Natural killer cell (primary cell): ENCODE measurements at places on chromosomes 5 and 9. TPM values are rescaled to one million over a fixed set of nuclear protein-coding genes. Genes with fewer than 3 reads are reported as not detected.

RFESD gene
- 0.96 TPM for total RNA-seq

HBEGF gene
- total RNA-seq = 7.8 TPM

SHC3 gene
- total RNA-seq = 0.09 TPM

AIF1L gene
- total RNA-seq = not detected

KLHL9 gene
- 13.6 TPM for total RNA-seq

PCDHB16 gene
- total RNA-seq = not detected

TTC39B gene
- 65.1 TPM for total RNA-seq

PCDHB6 gene
- not detected for total RNA-seq

FOXI1 gene
- total RNA-seq = not detected

CDKN2B gene
- total RNA-seq = 0.30 TPM

DNA sequence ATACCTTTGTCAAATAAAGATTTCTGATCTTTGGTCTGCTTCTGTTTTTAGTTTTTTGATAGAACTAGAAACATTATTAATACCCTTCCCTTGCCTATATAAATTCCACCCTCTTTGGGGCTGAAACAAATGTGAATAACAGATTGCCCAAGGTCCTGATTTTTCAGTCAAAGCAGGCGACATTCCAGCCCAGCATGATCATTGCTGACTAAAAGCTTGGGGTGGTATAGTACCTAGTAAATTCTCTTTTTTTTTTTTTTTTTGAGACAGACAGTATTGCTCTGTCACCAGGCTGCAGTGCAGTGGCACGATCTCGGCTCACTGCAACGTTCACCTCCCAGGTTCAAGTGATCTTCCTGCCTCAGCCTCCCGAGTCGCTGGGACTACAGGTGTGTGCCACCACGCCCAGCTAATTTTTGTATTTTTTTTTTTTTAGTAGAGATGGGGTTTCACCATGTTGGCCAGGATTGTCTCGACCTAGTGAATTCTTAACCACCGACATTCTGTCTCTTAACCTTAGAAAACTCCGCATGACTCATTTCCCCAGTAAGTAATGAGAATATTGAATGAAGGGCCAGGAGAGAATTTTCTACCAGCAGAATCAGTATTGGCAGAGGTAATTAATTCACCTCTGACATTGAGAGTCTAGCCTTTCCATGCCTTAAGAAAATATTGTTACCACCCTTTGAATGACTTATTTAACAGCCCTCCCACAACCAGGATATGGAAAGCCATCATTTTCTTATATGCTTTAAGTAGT, 226.4 kb downstream of the GNA14 start:
- DNase-seq = no peak
- no peaks in the 10 kb centered on the region for H3K36me3 ChIP-seq
- H3K4me3 ChIP-seq = no peak overlapping the region
- no peaks in the 10 kb centered on the region for H3K4me1 ChIP-seq
- no peaks in the 10 kb centered on the region for H3K27me3 ChIP-seq
- no peak overlapping the region for H3K27ac ChIP-seq

DNA sequence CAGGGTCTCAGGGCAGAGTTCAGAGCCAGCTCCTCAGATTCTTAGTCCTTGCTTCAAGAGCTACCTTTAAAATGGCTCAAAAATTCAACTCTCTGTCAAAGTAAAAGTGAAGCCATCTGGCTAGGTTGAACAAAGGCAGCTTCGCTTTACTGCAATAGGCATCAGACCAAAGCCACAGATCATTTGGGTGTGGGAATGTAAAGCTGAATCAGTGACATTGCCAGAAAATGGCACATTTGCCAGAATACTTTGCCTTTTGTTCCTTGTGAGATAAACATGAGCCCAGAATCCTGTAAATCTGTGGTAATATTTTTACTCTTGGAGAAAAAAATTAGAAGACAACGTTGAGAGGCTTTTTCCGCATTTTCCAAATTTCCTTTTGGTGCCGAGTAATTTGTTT, 210.5 kb downstream of the PALM2AKAP2 start:
- H3K4me3 ChIP-seq = no peak overlapping the region
- no peaks in the 10 kb centered on the region for H3K36me3 ChIP-seq
- no peaks in the 10 kb centered on the region for H3K4me1 ChIP-seq
- no peak for DNase-seq
- no peak overlapping the region for H3K27ac ChIP-seq

- H3K27ac ChIP-seq = no peak overlapping the region
- H3K4me1 ChIP-seq = no peaks in the 10 kb centered on the region
- no peaks in the 10 kb centered on the region for H3K36me3 ChIP-seq
- DNase-seq = no peak
- H3K4me3 ChIP-seq = no peak overlapping the region
- no peaks in the 10 kb centered on the region for H3K27me3 ChIP-seq
Measured at GRCh38 chr9:82115900-82116299, 127.3 kb downstream of the SPATA31D1 start.

DNA sequence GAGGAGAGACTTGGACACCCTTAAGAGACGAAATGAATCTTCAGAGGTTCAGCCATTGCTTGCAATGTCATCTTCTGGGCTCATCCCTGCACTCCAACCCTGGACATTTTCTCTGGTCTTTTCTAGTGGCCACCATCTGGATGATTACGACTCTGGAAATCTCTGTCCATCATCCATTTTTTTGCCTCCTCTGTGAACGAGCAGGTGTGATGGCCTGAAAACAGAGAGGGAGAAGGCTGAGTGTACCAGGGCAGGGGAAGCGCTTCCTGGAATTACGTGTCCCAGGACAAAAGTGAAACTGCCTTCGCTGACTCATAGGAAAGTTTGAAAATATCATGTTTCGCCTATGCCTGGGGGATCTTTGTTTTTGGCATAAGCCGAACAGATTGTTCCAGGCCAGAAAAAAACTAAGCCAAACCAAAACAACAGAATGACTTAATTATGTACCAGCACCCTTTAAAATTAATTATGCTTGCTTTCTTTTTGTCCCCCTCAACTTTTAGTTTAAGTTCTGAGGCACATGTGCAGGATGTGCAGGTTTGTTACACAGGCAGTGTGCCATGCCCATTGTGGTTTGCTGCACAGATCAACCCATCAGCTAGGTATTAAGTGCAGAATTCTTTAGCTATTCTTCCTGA, 31.9 kb downstream of the ANKRD33B start:
- H3K27ac ChIP-seq = no peak overlapping the region
- H3K36me3 ChIP-seq = no peaks in the 10 kb centered on the region
- no peak for DNase-seq
- no peaks in the 10 kb centered on the region for H3K4me1 ChIP-seq
- H3K27me3 ChIP-seq = no peaks in the 10 kb centered on the region

- DNase-seq = no peak
- no peak overlapping the region for H3K27ac ChIP-seq
- H3K36me3 ChIP-seq = no peaks in the 10 kb centered on the region
- H3K4me3 ChIP-seq = no peak overlapping the region
Measured at GRCh38 chr5:178649580-178649979, 22.7 kb upstream of the CLK4 start.

DNA sequence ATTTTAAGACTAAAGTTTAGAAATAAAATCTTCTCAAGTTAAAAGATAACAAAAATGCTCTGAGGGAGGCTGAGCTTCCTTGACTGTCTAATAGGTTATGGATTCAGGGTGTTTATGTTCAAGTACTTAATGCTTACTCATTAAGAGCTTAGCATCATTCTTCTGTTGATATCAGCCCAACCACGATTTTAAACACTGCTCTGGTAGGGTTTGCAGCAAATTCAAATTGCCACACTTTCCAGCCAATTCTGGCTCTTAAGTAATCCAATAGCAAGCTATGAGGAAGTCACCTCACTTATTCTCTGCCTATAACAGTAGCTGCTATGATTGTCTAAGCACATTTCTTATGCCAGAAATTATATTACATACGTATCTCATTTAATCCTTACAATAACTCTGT, 191.0 kb upstream of the KIF2A start:
- no peak overlapping the region for H3K27ac ChIP-seq
- H3K4me3 ChIP-seq = no peak overlapping the region
- DNase-seq = no peak
- H3K36me3 ChIP-seq = no peaks in the 10 kb centered on the region

- no peaks in the 10 kb centered on the region for H3K36me3 ChIP-seq
- H3K27me3 ChIP-seq = no peaks in the 10 kb centered on the region
- no peak for DNase-seq
- no peaks in the 10 kb centered on the region for H3K4me1 ChIP-seq
- H3K4me3 ChIP-seq = no peak overlapping the region
Measured at GRCh38 chr9:29796291-29796952, 2223.1 kb upstream of the C9orf72 start.

DNA sequence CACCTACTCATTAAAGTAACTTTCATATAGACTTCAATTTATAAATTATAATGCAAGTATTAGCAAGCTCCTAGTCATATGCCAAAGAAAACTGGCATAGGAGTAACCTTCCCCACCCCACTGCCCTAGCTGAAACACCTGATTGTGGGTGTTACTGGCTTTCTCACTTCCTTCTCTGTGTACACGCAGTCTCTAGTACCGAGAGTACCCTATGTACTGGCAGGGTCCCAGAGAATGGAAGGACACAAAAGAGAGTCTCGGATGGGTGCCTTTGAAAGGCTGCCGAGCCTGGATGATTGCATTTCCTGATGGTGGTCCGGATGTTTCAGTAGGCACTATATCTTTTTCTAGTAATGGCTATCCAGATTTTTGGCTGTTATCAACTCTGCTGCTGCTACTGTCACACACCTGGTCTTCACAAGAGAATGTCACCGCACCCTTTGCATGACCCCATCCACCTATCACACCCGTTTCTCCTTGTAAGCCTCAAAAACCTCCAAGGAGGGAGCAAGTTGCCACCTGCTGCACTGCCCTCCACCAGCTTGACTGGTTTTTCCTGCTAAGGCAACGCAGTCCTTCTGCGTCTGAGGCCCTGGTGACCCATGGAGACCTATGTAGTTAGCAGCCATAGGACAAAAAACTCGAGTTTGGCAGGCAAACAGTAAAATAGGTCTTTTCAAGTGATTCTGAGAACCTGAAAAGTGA, 53.8 kb upstream of the CLINT1 start:
- no peaks in the 10 kb centered on the region for H3K4me1 ChIP-seq
- no peak overlapping the region for H3K27ac ChIP-seq
- no peaks in the 10 kb centered on the region for H3K36me3 ChIP-seq
- no peak for DNase-seq
- no peak overlapping the region for H3K4me3 ChIP-seq

DNA sequence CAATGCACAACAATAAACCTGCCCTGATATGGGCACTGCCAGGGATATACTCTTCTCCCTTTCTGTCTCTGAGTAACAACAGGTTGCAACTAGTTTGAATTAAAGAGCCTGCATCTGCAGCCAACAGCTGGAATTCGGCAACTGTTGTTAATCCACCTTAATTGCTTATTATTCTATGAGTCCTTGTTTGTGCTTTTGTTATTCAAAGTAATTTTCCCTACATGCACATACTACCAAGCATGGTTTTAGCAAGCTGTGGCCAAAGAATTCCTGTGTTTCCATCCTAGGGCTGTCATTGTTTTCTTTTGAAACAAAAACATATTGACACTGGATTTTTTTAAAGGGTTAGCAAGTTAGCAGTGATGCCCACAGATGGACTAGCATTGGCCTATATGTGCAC, 171.5 kb downstream of the EFNA5 start:
- DNase-seq = no peak
- no peaks in the 10 kb centered on the region for H3K27me3 ChIP-seq
- peaks cover 8% of the 10 kb centered on the region for H3K4me1 ChIP-seq

DNA sequence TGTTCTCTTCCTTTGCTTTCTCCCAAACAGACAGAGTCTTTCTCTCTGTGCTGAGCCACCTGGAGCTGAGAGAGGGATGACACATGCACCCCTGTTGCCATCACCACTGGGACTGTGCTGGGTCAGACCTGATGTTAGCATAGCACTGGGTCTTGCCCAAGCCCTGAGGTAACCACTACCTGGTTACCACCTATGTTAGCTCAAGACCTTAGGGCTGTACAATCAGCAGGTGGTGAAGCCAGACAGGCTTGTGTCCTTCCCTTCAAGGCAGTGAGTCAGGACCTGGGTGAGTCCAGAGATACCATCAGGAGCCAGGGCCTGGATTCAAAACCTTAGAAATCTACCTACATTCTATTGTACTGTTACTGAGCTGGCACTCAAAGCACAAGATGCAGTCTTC, 32.1 kb downstream of the FST start:
- H3K27me3 ChIP-seq = no peaks in the 10 kb centered on the region
- H3K27ac ChIP-seq = no peak overlapping the region
- H3K4me3 ChIP-seq = no peak overlapping the region
- no peaks in the 10 kb centered on the region for H3K36me3 ChIP-seq

DNA sequence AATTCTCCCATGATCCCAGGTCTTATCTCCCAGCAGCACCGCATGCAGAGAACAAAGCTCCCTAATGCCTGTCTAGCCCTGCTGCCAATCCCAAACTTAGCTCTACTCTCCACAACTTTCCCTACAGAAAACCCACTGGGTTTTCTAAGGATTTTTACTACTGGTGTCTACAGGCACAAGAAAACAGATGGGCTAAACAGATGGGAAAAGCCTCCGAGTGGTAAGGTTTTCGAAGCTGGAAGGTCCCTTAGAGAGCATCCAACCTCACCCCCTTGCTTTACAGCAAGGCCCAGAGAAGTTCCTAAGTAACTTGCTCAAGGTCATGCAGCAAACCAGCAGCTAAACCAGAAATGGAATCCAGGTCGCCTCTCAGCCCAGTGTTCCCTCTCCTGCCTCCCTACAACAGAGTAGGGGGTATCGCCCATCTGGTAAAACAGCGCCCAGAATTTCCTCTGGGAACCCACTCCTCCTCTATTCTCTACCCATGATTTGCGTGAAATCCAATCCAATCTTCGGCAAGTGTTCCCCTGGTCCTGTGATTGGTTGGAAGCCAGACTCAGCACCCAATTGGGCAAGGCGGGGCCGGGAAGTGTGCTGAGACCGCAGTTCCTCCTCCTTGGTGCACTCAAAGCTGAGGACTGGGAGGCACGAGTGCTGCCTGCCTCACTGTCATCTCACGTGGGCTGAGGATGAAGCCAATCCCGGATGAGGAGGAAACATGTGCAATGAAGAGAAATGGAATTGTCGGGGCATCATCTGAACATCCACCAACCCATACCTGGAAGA, 20.8 kb downstream of the CPLX2 start:
- no peak for DNase-seq
- H3K4me1 ChIP-seq = peaks cover 23% of the 10 kb centered on the region

DNA sequence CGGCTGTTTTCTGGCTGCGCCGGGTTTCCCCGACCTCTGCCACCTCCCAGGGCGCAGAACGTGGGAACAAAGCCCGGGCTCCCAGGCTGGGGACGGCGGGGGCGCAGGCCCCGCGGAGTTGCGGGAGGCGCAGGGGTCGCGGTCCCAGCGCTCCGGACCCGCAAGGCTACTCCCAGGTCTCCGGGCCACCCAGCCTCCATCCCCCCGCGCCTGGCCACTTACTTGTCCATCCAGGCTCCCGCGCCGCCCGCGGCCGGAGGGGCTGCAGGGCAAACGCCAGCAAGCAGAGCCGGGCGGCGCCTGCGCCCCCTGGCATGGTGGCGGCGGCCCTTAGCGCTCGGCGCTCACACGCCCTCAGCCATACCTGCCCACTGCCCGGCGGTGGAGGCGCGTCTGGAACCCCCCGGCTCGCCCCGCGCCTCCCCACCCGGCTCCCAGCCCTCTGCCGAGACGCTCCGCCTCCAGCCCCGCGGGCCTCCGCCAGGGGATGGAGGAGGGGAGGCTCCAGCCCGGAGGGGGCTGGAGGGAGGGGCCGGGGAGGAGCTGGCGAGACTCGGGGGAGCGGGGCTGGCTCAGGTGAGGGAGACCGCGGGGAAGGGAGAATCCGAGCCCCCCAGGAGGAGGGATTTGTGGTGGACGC, at the start of gene ADAM19:
ADAM19 (minus strand) TSS at position 395 of the 640 bp plus-strand sequence; CDS start at position 316, 79 bp downstream.
- peaks cover 18% of the 10 kb centered on the region for H3K27me3 ChIP-seq
- H3K4me3 ChIP-seq = peak within 1 kb of the TSS; percentile 68
- no peak for DNase-seq
- peak within 1 kb of the TSS; percentile 47 for H3K27ac ChIP-seq
- H3K36me3 ChIP-seq = no peaks in the 10 kb centered on the region
- peaks cover 35% of the 10 kb centered on the region for H3K4me1 ChIP-seq
